ENCODE measurements at places on chromosomes 2 and 18.

- DNase-seq = peak; percentile 3
These were observed 1139.4 kb upstream of the GYPC start for GRCh38 chr2:125516496-125517109.

DNA sequence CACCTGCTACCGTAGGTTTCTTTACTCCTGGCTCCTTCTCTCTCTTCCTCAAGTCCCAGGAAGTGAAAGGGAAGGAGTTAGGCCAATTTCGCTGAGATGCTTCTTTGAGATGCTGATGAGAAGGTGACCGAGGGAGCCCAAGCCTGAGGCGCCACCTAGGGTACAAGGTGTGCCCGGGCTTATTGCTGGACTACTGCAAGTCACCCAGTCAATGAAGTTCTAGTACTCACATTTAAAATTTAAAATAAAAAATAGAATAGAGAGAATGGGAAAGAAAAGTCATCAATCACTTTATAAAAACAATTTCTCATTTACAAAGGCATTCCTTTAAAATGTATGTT, 45.3 kb downstream of the ACAA2 start:
- DNase-seq = peak; percentile 51

- DNase-seq = no peak
These were observed 32.4 kb downstream of the ABCB11 start for GRCh38 chr2:168998609-168999211.

- DNase-seq = no peak
These were observed 94.5 kb upstream of the LMAN1 start for GRCh38 chr18:59453468-59453961.

- DNase-seq = no peak
These were observed 34.1 kb upstream of the GCC2 start for GRCh38 chr2:108414945-108415344.

All from fibroblast of skin of back (primary cell).